ENCODE measurements at places on chromosomes 11 and 22.
A peak's percentile ranks its signal among the peaks of the same experiment; 100 is the strongest.

DNA sequence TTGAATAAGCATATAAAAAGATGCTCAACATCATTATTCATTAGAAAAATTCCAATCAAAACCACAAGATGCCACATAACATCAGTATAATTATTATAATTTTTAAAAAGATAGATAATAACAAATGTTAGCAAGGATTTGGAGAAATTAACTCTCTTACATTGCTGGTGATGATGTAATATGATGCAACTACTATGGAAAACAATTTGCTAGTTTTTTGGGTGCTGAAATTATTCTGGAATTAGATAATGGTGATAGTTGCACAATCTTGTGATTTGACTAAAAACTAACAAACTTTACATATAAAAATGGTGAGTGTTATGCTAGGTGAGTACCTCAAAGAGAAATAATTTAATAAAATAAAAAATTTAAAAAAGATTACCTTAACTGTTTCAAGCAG is 412.2 kb downstream of the LRRC4C start:
- DNase-seq: no peak

- no peak for DNase-seq
These were observed 12.5 kb upstream of the MRPL16 start for GRCh38 chr11:59822989-59823566.

DNA sequence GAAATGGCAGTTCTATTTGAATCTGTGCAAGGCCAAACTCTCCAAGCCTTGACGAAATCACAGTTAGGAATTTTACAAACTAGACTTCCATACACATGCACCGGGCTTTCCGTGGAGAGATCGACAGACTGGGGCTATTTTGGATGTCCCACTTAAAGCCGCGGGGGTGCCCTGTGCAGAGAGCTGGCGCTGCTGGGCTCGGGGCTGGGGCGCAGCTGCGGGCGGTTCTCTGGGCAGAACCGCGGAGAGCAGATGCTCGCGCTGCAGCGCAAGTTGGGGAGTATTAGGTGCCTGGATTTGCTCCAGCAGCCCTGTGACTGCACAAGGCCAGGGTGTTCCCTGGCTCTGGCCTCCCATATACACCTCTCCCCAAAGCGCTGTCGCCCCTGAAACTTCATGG is 67.2 kb downstream of the SPATA19 start:
- DNase-seq: no peak

DNA sequence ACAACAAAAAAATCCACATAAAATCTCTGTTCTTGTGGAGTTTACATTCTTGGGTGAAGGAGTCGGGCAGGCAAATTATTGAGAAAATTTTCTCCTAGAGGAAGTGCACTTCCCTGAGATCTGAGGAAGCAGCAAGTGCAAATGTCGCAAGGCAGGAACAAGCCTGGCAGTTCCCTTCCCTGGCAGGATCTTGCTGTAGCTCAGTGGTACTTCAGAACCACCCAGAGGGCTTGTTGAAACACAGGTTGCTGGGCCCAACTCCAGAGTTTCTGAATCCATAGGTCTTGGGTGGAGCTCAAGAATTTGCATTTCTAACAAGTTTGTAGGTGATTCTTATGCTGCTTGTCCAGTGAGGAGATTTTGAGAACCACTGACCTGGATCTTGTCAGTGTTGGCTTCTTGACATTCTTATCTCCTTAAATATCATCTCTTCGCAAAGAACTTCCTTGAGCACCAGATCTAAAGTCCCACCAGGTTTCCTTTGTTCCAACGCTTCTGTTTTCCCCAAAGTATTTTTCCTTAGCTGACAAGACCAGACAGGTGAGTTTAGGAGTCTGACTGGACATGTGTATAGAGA is 9.6 kb downstream of the QSER1 start:
- DNase-seq: no peak

GRCh38 chr22:43897751-43898261 is 6.0 kb upstream of the PNPLA5 start:
- no peak for DNase-seq

GRCh38 chr22:29604076-29604360 is 585 bp downstream of the NF2 start:
- no peak for DNase-seq

GRCh38 chr22:39723899-39724351 is 153.4 kb downstream of the CACNA1I start:
- DNase-seq: no peak

DNA sequence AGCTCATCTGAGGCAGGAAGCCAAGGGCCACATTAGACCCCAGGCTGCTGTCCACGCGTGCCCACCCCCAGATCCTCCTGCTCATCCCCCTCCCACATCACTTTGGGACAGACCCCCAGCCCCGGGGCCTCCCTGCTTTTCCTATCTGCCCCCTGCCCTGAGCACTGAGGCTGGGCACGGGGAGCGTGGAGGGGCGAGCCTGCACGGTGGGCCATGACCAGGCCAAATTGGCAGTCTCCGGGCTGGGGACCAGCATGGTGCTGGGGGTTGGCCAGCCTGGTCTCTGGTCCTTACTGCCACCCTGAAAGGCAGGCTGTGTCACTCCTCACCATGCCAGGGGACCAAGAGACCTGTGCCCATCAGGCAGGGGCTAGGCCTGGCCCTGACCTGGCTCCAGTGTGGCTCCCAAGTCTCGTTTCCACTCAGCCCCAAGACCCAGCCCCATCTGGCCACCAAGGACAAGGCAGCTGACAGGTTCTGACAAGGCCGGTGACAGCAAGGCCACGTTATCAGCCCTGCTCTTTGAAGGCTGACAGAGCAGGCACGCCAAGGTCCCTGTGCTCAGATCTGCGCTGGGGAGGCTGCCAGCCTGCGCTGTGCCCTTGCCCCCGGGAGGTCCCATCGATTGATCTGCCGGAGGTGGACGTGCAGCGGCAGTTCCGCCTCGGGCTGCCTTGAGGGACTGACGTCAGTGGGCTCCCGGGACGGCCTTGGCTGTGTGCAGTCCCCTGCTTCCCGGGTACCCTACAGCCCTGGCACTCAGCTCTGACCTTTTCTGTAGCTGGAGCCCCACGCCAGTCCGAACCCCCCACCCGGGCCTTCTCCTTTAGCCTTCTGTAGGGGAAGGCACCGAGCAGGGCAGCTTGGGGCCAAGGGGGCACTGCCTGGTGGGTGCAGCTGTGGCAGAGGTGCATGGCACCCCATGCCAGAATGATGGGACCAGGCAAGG is 3.6 kb downstream of the TNNI2 start:
- DNase-seq: no peak

DNA sequence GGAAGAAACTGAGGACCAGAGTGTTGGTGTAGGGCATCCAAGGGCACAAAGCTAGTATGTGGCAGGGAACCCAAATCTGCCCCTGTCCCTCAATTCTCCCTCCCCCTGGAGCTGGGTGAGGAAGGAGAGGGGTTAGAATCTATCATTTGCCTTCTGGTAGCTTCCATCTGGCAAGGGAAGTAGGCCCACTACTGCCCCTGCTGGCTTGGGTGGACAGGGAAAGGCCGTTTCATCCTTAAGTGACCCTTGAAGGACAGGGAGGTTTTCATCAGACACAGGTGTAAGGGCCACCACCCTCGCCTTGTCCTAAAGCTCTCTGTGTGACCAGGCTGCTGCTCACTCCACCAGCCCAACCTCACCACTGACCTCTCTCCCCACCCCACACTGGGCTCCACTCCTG is 22.1 kb downstream of the NECTIN1 start:
- DNase-seq: no peak

GRCh38 chr11:32429477-32429876 is 5.9 kb downstream of the WT1 start:
- no peak for DNase-seq

- DNase-seq: no peak
These were observed 75.1 kb downstream of the KIRREL3 start for GRCh38 chr11:126925321-126926093.

GRCh38 chr11:91239359-91239758 is 985.3 kb upstream of the FAT3 start:
- no peak for DNase-seq

GRCh38 chr11:124746621-124747243 is 5.3 kb downstream of the VSIG2 start:
- DNase-seq: peak; percentile 76

DNA sequence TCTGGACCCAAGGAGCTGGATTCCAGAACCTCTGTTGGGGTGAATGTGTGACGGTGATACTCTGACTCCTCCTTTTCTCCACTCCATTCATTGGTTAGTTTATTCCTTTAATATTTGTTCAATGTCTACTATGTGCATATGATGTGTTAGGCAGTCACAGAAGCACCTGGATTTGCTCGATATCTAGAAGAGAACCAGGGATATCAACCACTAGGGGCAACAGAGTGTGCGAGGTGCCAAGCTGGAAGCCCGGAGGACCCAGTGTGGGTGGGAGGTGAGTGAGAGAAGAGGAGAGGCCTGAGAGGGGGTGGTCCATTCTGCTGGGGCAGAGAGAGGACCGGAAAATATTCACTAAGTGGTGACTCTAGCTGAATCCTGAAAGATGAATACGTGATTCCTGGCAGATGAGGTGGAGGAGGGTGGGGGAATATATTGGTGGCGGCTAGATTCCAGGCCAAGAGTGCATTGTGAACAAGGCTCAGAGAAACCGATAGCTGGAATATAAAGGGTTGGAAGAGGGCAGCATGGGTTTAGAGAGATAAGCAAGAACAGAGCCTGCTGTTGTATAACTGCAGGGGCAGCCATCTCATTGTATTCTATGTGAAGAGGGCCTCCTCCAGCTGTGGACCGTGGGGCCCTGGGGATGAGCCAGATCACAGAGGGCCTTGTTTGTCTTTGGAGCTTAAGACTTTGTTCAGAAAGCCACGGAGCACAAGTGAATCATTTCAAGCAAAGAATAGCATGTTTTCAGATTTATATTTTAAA is 6.9 kb upstream of the TIMP3 start:
- no peak for DNase-seq

GRCh38 chr11:101929294-101929915 is 13.1 kb upstream of the ANGPTL5 start:
- DNase-seq: no peak

DNA sequence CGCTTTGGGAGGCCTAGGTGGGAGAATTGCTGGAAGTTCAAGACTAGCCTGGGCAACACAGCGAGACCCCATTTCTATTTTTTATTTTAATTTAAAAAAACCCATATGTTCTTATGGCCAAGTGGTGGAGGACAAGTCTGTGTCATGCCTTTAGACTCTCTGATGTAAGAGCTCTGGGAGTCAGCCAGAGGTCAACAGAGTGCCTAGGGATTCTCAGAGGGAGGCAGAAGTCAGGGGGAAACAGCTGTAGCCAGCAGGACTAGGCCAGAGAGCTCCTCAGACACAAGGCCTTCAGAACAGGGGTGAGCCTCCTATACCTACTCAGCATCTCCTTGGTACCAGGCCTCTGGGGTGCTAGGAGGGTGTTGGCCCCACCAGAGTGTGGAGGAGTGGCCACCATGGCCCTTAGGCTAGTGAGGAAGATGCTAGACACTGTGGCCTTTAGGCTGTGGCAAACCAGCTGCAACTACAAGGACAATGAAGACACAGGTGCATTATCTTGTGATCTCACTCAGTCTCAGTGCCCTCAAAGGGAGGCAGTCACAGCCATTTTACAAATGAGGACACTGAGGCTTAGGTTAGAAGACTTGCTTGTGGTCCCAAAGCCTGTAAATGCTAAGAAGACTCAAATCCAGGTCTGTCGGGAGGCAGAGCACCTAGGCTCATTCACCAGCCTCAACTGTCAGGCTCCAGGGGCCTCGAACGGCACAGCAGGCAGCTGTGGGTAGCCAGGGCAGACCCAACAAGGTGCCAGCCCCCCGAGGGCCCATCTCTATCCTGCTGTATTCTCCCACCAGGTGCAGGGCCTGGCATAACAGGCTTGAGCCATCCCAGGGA is 5.0 kb downstream of the ZP1 start:
- DNase-seq: no peak

DNA sequence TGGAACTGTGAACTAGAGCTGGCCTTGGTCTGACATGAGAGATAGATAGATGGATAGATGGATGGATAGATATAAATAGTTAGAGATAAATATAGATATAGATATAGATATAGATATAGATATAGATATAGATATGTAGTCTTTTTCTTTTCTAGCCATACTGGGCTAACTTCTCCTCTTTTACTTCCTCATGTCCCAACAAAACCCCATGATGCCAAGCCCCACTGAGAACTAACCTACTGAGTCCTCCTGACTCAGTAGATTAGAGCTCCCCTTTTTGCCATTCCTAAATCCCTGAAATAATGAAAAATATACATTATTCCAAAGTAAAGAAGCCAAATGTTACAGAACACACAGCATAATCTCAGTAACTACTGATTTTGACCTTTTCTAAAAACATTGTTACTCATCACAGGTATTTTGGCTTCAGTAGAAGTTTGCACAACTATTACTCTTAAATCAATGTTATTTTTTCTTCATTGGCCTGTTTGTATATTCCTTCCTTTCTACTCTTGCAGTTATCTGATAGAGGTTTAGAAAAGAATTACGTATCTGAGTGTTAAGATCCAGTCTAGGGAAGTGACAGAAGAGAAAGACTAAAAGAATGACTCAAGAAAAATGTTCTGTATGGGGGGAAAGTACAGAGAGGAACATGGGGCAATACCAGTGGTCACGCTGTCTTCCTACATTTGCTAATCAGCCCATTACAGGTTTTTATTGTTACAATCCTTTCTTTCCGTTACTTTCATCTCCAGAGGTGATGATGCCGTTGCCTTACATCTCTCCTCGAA is 6.0 kb upstream of the OR10D3 start:
- DNase-seq: no peak

- DNase-seq: no peak
These were observed 309 bp downstream of the OR8B12 start for GRCh38 chr11:124543145-124543544.

DNA sequence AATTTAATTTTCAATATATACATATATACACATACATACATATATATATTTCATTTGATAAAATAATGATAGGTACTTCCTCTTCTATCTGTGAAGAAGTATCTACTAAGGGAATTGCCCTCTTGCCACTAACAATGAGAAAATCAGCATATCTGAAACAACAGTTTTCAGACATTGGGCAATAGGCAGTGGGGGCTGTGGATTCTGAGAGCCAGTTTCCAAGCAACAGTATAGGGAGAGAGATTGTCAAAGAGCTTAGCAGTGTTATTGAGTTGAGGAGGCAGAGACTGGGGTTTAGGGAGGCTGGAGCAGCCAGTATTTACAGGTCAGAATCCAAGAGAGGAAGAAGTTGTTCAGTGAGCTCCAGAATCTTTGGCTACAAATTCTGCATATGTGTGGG is 119.3 kb downstream of the ARFGAP2 start:
- DNase-seq: no peak

DNA sequence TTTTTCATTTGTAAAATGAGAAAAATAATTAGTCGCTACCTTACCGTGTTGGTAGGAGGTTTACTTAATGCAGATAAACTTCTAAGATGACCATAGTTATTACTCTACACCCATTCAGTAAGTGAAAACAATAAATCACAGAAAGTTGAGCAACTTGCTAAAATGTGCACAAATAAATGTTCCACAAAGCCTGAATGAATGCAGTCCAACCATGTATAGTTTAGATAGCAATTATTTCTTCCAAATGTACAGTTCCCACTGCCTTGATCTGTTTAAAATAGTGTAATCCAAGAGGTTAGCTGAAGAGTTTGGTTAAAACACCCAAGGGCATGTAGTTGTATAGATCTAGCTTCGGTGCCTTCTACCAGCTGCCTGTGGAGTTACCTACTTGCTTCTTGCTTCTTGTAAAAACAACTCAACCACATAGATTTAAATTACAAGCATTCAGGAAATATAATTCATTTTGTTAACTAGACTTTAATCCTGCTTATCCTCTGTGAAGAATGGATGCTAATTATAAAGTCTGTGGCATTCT is 106.3 kb upstream of the CARD18 start:
- no peak for DNase-seq

Measured in stimulated activated CD4-positive, alpha-beta T cell treated with anti-CD3 and anti-CD28 coated beads, Interleukin-4, amount 100 ng/mL, for 1 hour (primary cell).